MG63 (cell line): ENCODE measurements at places on chromosomes 4 and X. TPM values are rescaled to one million over a fixed set of nuclear protein-coding genes. Genes with fewer than 3 reads are reported as not detected.

GRCh38 chrX:12153741-12154140 is 15.5 kb downstream of the FRMPD4 start:
- no peak for DNase-seq

GRCh38 chr4:140937866-140938265 is 181.7 kb upstream of the TBC1D9 start:
- DNase-seq, result peak; percentile 45

NAA11 gene
- not detected in 2 replicates for total RNA-seq

DNA sequence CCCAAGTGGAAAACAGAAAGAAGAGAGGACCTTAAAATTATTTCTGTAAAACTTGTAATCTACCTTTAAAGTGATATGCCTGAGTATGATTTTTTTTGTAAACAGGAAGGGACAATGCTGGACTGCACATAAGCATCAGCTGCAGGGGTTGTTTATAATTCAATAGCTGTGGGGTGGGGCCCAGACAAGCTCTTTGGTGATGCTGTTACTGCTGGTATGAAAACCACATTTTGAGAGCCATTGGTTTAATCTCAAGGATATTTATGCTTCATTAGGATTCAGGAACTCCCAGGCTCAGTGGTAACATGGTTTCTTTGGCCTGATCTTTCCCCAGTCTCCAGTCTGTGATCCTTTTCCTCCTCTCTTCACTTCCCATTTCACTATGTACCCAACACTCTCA is 34.3 kb upstream of the GRPR start:
- DNase-seq, result no peak

DNA sequence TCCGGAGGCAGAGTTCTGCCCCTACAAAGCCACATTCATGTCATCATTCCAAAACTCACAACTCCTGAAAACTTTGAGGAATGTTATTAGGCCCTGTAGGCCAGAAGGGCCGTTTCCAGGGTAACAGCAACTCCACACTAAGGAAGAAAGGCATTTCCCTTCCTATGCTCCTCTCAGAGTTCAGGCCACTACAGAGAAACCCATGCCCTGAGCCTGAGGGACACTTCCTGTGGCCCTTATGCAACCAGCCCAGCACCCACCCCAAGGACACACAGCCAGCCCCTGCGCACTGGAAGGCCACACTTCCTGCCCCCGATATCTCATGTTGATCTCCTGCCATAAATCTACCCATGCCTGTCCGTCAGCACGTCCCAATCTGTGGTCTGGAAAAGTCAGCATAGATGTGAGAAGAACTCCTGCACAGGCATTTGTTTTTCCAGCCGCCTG is 289.3 kb downstream of the BCOR start:
- peak; percentile 33 for DNase-seq

DNA sequence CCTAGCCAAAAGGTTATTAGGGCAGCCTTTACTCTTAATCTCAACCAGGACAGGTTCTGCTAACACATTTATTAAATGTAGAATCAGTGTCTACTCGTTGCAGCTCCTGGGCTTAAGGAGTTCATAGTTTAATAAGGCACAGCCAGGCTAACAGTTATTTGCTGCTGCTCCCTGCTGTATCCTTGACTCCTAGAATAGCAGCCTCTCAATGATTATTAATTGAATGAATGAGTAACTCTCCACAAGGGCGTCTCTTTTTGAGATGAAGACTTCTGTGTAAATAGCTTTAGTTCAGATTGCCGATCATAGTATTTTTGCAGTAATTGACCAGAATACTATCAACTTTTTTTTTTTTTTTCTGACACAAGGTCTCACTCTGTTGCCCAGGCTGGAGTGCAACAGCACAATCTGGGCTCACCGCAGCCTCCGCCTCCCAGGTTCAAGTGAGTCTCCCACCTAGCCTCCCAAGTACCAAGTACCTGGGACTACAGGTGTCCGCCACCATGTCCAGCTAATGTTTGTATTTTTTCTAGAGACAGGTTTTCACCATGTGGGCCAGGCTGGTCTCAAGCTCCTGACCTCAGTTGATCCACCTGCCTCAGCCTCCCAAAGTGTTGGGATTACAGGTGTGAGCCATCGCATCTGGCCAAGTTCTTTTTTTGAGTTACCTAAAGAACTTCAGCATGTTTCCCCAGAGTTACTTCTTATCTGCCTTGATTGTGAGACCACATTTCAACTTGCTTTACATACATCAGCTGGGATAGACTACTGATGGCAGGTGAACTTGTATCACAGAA is 2.9 kb downstream of the UGDH start:
- no peak for DNase-seq

GRCh38 chrX:67436867-67437266 is 107.0 kb upstream of the AR start:
- no peak for DNase-seq

ARR3 gene
- not detected in 2 replicates for total RNA-seq

GRCh38 chr4:151678048-151678872 is 82.5 kb downstream of the GATB start:
- no peak for DNase-seq

DNA sequence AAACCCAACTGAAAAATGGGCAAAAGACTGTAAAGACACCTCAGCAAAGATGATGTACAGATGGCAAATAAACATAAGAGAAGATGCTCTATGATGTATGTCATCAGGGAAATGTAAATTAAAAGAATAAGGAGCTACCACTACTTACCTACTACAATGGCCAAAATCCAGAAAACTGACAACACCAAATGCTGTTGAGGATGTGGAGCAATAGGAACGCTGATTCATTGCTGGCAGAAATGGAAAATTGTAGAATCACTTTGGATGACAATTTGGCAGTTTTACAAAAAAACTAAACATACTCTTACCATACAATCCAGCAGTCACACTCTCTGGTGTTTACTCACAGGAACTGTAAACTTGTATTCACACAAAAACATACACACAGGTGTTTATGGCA is 222.3 kb upstream of the LDB2 start:
- no peak for DNase-seq

DNA sequence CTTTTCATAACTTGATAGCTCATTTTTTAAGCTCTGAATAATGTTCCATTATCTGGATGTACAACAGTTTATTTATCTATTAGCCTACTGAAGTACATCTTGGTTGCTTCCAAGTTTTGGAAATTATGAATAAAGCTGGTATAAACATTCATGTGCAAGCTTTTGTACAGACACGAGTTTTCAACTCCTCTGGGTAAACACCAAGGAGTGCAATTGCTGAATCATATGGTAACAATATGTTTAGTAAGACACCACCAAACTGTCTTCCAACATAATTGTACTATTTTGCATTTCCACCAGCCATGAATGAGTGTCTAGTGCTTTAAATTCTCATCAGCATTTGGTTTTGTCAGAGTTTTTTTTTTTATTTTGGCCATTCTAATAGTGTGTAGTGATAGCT is 266.7 kb upstream of the ATOH1 start:
- no peak for DNase-seq

TMPRSS11F gene
- not detected in 2 replicates for total RNA-seq

DNA sequence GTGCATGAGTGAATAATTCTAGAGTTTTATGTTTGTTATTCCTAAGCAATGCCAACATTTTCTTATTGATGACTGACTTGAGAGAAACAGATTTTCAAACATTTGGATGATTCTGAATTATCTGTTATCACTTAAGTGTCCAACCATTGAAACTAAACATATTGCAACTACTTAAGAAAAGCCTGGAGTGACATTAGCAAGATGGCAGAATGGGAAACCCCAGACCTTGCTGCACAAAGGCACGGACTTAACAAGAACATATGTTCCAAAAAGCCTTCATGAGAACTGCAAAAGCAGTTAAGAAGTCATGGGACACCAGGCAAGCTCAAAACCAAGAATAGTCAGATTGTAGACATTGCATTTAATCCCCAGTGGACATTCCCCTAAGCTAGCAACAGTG is 215.1 kb downstream of the DCHS2 start:
- no peak for DNase-seq

ZCCHC18 gene
- total RNA-seq, result not detected in 2 replicates

DMP1 gene
- not detected in 2 replicates for total RNA-seq

SYTL5 gene
- not detected in 2 replicates for total RNA-seq

DNA sequence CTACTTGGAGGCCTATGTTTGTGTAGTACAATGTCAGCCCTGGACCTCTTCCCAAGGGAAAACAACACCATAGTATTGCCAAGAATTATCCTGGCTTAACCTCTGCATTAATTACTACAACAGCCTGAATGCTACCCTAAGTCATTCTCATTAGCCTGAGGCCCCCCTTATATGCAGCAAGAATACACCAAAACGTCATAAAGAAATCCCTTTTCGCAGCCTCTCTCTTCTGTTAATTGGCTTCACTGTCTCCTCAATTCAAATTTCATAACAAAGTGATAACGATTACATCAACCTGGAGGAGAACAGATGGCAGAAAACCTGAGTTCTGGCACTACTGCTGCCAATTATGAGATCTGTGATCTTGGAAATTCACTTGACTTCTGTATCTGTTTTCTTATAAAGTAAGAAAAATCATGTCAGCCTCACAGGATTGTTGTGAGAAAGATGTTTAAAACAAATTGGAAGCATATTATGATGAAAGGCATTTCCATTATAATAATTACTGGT is 1663.1 kb downstream of the STIM2 start:
- DNase-seq, result no peak

ADH1C gene
- not detected in 2 replicates for total RNA-seq

NOX1 gene
- not detected in 2 replicates for total RNA-seq

- DNase-seq, result no peak
Observed at GRCh38 chr4:48258845-48259397, 10.7 kb downstream of the TEC start.

GRCh38 chr4:56086073-56086541 is 137.4 kb downstream of the CEP135 start:
- no peak for DNase-seq

XAGE2 gene
- total RNA-seq, result not detected in 2 replicates

- no peak for DNase-seq
Observed at GRCh38 chr4:95186666-95187065, 362.1 kb downstream of the UNC5C start.

DNA sequence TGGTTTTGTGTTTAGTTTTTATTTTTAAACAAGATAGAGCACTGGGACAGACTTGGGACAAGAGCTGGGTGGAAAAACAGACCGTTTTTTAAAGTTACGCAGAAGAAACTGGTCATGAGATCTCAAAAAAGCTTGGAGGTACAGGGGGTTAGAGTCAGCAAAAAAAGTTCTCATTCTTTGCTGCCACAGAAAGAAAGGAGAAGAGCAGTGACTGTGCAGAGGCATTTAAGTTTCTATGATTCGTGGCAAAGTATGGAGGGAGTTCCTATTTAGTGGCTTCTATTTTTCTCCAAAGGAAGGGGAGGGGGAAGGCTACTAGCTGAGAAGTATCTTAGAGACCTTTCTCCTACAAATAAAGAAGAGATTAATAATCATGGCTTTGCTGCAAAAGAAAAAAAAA is 68.3 kb downstream of the MANBA start:
- DNase-seq, result no peak

- no peak for DNase-seq
Observed at GRCh38 chr4:94032754-94033153, 174.9 kb upstream of the SMARCAD1 start.

GLRA2 gene
- total RNA-seq, result not detected in 2 replicates

GRCh38 chr4:18113710-18114331 is 92.3 kb upstream of the LCORL start:
- no peak for DNase-seq

- peak; percentile 36 for DNase-seq
Observed at GRCh38 chr4:25993395-25994185, 79.6 kb downstream of the SMIM20 start.

DNA sequence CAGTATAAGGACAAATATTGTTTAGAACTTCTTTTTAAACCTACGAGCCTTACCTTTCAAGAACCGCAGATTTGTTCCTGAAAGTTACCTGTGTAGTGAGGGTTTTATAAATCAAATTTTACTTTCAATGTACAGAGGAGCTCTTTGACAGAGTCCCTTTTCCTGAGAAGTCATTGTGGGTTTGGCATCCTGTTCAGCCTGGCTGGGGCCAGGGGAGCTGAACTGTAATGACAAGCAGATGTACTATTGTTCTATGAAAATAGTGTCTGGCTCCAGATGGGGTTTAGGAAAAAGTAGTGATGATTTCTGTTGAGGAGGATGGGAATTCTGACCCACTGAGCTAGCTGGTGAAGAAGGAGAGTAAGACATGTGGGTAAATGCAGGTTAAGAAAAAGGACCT is 196.2 kb upstream of the PGRMC2 start:
- DNase-seq, result peak; percentile 2

DNA sequence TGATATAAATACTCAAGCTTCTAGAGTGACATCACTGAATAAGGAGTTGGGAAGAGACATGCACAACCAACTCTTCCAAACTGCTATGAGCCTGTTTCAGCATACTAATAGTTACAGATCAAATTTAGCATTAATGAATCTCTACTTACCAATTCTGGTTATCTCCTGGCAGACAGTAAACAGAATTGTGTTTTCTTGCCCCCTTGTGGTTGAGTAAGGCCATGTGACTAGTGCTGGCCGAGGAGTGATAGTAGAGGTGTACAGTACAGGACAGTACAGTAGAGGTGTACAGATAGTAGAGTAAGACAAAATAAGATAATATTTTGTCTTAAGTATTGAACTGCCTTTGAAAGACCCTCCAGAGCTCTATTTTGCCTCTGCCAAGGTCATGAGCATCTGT is 681.4 kb downstream of the GABRG1 start:
- no peak for DNase-seq

EMCN gene
- not detected in 2 replicates for total RNA-seq

DNA sequence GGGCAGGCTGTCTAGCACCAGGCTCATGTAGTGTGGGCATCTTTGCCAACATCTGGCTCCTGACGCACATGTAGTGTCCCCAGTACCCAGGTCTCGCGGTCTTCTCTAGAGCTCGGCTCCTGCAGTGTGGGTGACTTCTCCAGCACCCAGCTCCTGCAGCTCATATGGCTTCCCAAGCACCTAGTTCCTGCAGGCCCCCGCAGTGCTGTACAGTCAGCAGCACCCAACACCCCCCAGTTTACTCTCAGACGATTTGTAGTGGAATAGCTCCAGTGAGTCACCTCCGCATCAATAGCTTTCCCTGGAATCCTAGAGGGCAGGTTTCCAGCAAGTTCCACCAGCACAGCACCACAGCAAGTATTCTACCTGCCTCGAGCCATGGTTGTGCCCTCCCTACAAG is 30.9 kb downstream of the ZNF41 start:
- DNase-seq, result no peak
